Activated CD4-positive, alpha-beta T cell treated with anti-CD3 and anti-CD28 coated beads, Interleukin-2, amount 10 ng/mL, durations not matched to agents 24 days and 14 days (primary cell): ENCODE measurements at places on chromosomes 1 and 21. TPM values are rescaled to one million over a fixed set of nuclear protein-coding genes. Genes with fewer than 3 reads are reported as not detected.

DNA sequence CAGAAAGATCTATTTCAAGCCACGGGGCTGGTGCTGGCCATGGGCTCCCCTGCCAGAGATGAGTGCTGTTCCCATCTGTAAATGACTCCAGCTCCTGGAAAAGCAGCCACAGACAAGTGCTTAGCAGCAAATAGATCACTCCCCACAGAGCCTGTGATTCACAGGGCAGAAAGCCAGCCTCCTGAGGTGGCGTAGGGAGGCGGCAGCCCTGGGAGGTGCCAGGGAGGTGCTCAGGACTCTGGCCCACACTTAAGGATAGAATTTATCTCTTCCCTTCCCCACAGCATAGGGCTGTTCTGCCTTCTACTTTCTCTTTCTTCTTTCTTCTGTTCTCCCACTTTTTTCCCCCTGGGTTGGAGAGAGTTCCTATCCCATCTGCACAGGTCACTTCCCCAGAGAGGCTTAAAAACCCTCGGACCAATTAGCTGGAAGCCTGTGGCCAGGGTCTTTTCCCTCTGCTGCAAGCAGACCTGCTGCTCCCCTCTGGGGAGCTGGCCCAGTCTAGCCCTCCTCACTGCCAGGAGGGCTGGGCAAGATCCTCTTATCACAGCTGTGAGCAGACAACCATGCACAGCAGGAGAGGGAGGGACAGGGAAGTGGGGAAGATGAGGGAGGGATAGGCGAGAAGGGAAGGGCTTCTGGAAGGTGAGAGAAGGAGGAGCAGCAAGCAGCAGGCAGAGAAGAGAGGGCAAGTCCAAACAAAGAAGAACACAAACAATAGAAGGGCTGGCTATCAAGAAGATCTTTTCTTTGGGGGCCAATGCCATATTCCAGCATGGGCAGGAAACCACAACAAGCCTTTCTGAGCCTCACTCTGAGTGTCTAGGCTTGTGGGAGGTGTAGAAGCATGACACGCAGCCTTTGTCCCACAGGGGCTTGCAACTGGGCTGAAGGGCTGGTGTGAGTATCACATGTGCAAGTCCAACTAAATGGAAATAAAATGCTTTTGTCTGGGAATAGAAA lies 41.0 kb downstream of the KCND3 start:
- no peak overlapping the region for H3K4me3 ChIP-seq
- no peak overlapping the region for H3K27ac ChIP-seq
- H3K4me1 ChIP-seq, result peaks cover 4% of the 10 kb centered on the region
- no peaks in the 10 kb centered on the region for H3K36me3 ChIP-seq

The FCAMR gene
- not detected in 2 replicates for total RNA-seq

DNA sequence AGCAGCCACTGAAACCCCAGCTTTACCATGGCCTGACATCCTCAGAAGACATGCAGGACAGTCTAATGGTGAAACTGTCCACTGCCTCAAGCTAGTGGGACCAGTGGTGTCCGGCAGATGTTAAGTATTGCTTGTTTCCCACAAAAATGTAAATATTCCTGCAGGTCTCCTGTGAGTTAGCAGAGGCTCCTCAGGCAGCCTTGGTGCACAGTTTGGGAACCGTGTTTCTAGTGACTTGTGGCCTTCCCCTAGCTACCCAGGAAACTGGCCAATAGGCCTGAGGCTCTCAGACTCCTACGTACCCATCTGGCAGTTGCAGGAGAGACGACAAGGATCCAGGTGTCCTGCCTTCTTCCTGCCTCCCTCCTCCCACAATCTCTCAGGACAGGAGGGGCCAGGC lies 142.4 kb downstream of the CAMTA1 start:
- no peak overlapping the region for H3K27ac ChIP-seq
- H3K4me1 ChIP-seq, result no peaks in the 10 kb centered on the region
- H3K27me3 ChIP-seq, result peaks cover 6% of the 10 kb centered on the region

DNA sequence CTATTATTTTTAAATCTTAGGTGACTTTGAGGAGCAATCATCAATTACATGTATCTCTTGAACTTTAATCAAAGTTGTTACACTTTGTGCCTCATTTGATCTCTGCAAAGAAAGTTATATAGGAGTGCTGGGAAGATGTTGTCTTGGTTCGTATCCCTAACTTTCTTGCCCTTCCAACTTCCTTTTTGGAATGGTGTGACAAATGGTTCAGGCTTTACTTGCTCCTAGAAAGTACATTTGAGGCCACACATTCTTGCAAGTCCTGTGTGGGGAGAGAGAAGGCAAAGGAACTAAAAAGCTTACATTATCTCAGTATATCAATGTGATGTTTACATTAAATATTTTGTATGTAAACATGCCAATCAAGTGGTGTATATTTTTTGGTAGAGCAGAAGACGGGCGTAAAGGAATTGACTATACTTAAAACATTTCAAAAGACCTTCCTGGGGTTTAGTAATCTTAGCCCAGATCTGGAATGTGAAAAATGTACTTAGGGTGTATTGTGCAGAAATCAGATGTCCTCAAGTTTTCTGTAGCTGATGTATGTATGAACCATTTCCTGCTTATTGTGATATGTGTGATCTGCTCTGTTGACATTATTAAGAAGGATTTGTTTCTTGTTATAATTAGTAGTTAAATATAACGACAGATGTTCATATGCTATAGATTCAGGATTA lies 59.2 kb downstream of the USP25 start:
- no peaks in the 10 kb centered on the region for H3K27me3 ChIP-seq
- no peak overlapping the region for H3K27ac ChIP-seq
- no peak overlapping the region for H3K4me3 ChIP-seq
- DNase-seq, result no peak
- peaks cover 5% of the 10 kb centered on the region for H3K4me1 ChIP-seq
- H3K36me3 ChIP-seq, result peaks cover 14% of the 10 kb centered on the region
